Right renal pelvis (tissue), 4 donors: ENCODE measurements at places on chromosomes 4 and X.

DNA sequence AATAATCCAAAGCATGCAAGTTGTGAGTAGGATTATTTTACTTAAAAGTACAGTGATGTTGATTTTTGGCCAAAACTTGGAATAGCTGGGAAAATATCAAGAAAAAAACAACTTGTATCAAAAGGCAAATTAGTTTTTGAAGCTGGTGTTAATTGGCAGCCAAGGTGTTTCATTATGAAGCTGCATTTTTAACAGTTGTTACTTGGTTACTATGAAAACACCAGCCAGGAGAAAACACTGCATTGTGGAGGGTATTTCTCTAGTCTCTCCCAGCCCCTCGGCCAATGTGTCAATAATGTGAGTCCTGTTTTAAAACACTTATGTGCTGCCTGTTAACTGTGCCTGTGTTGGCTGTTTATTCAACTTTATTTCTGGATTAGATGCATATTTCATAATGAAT is 733.4 kb downstream of the ADGRL3 start:
- DNase-seq = no peak

DNA sequence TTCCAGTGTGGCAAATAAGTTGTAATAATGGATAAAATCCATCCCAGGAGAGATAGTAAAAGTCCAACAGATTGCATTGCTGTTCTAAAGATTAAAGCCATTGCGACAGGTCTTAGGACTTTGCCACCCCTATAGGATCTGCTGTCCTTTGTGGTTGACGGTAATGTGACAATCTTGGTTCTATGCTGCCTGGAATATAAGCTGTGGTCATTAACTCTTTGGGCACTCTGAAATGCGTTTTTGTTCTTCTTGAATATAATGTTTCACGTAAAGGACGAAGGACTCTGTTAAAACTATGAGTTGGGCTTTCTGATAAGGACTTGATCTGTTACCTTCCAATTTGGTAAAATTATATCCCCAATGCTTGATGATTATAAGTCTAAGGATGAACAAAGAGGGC is at the start of gene CLDN24:
CLDN24 (minus strand) TSS at position 101 of the 400 bp plus-strand sequence; CDS start at position 101, 0 bp downstream.
- no peak for DNase-seq

DNA sequence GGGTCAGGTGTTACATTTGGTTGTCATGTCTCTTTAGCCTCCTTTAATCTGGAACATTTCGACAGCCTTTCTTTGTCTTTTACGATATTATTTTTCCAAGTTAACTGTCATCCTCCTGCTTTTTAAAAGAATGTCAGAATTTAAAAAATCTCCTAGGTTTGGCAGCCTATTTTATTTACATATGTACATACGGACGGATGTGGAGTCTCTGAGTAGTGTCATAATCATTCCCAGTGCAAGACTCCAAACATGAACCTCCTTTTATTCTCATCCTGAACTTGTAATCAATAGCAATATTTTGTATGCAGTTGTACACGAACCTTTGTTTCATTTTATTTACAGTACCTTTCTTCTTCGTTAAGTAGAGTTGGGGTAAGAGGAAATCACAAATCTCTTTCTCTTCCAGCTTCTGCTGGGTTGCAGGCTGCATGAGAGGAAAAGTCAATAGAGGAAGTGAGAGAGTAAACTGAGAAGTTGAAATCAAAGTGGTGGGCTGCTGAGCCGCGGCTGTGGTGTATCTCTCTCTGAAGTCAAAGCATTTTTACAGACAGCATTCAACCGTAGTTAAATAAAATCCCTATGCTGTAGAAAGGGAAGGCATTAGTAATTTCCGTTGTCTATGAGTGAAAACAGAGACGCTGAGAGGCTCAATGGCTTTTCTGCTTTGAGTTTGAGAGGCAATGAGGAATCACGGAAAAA is 53.9 kb upstream of the RPS6KA3 start:
- no peak for DNase-seq

- DNase-seq = no peak
Observed at GRCh38 chr4:29199485-29199884, 1520.7 kb upstream of the PCDH7 start.

DNA sequence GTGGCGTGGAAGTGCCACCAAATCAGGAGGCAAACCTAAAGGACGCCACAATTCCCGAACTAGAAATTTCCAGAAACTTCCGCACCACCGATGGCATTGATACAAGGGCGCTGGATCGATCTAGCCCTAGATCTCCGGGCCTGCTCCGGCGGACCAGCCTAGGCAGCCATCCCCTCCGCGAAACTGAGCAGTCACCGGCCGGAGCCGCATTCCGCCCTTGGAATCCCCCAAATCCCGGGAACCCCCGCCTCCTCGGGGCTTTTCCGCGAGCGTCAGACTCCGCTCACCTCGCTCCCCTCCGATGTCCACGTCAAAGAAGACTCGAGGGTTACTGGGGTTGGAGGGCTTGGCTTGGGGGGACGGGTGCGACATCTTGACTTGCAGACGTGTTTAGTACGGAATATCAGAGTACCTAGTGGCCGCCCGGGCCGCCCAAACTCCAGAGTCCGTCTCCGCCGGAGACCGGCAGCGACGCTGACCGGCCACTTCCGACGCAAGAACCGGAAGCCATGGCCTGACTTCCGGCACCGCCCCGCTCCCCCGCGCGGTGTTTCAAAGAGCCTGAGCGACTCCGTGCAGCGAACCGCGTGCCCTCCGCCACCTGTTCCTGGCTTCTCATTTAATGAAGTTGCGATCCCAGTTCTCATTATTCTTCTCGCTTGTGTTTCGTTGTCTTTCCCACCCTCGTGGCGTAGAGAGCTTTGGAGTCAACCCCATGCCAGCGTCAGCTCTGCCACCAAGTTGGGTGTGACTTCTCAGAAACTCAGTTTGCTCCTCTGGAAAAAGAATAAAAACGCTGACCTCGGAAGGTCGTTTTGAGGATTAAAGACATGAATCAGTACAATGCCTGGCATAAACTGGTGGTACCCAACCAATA is at the start of gene PPID:
PPID (minus strand) TSS at position 480 of the 877 bp plus-strand sequence; CDS start at position 372, 108 bp downstream.
- peak; percentile 69 for DNase-seq

DNA sequence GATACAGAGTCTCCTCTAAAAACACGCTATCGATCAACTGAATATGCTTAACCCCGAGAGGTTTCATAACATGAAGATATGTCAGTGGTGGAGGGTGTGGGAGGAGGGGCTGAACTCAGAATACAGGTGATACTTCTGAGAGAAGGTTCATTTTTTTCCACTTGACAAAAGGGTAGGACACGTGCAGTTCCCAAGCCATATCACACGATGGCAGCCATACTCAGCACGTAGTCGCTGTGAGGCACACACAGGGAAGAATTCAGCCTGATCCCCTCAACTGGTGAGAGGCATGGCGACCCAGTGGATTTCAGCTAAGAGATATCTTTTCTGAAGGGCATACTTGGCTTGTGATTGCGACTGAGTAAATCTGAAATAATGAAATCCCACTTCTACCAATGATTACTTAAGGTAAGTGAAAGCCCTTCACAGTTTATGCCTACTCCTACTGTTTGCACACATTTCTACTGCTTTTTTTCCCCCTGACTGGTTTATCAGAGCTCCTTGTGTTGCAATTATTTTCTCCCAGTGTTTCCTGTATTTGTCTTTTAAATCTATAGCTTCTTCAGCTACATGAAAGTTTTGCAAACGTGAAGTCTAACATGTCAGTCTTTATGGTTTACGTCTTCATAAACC is 133.1 kb downstream of the CORIN start:
- no peak for DNase-seq

- DNase-seq = no peak
Observed at GRCh38 chrX:79270401-79270800, 96.7 kb downstream of the ITM2A start.

- no peak for DNase-seq
Observed at GRCh38 chrX:24204958-24205357, 55.4 kb downstream of the ZFX start.

GRCh38 chrX:146707781-146708180 is 101.8 kb upstream of the CXorf51B start:
- DNase-seq = no peak
